ENCODE measurements at places on chromosomes 5 and 9.

DNA sequence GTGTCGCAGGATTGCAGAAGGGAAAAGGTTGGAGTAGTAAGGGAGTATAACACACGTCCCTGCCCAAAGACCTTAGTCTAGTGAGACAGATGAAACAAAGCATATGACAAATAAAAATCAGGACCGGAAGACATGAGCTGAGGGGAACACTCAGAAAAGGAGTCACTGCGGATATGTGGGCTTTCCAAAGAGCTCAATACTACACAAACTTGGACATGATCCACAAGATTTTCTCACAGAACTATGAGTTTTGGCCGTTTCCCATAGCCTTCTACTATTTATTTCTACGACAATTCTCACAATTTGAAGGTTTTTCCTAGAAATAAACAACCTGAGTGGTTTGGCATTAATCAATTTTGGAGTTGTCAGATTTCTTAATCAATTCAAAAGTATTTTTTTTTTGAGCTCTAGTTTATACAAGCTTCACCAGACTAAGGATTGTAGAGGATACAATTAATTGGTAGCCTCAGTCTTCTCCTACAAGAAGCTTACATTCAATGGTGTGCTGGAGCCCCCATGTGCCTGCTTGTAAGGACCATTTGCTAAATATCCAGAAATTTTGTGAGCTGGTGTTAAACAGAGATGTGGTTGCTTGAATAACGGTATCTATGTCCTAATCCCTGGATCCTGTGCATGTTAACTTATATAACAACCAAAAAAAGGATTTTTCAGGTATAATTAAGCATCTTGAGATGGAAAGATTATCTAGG, 91.4 kb downstream of the ADAMTS12 start:
- DNase-seq, result no peak

GRCh38 chr5:156147944-156148285, 179.0 kb upstream of the SGCD start:
- no peak for DNase-seq

- DNase-seq, result peak; percentile 59
Observed at GRCh38 chr9:131420980-131421624, 27.2 kb downstream of the PRRC2B start.

DNA sequence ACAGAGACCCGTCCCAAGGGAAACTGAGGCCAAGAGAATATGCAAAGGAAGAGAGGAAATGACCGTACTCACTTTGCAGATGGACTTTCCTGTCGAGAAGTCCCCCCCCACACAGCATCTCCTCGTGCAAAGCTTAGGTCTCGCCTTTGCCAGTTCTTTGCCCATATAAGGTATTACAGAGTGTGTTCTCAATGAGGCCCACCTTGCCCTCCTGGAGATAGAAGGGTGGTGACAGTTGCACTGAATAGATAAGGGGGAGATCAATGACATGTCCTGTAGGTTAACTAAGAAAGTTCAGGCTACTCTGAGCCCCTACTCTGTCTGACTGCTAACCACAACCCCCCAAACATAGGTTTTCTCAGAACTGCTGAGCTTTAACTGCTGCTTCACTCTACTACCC, 68.2 kb upstream of the SPTLC1 start:
- no peak for DNase-seq

DNA sequence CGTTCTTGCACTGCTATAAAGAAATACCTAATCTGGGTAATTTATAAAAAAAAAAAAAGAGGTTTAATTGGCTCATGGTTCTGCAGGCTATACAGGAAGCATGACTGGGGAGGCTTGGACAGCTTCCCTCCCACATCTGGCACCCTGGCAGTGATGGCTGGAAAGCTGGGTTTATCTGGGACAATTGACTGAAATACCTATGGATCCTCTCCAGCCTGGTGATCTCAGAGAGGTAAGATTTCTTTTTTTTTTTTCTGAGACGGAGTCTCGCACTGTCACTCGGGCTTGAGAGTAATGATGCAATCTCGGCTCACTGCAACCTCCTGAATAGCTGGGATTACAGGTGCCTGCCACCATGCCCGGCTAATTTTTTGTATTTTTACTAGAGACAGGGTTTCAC, 22.7 kb upstream of the UGCG start:
- no peak for DNase-seq

- DNase-seq, result no peak
Observed at GRCh38 chr9:84586662-84587061, 82.9 kb upstream of the NTRK2 start.

GRCh38 chr9:36968574-36969215, 65.4 kb downstream of the PAX5 start:
- DNase-seq, result no peak

- DNase-seq, result no peak
Observed at GRCh38 chr9:138060365-138060764, 182.8 kb downstream of the CACNA1B start.

DNA sequence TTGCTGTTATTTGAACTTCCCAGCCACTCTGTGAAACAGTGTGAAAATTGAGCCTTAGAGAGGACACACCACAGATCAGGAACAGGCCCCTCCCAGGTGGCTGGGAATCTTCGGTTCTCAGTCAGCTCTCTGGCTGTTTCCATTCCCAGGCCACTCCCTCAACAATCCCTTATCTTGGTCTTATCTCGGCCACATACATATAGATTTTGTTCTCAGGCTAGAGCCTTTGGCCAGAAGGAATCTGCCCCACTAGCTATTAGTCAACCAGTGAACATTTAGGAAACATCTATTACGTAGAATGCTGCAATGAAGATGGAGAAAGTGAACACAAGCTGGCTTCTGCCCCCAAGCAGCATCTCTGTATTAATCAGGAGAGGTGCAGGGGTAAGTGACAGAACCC, 21.0 kb upstream of the WWC1 start:
- no peak for DNase-seq

DNA sequence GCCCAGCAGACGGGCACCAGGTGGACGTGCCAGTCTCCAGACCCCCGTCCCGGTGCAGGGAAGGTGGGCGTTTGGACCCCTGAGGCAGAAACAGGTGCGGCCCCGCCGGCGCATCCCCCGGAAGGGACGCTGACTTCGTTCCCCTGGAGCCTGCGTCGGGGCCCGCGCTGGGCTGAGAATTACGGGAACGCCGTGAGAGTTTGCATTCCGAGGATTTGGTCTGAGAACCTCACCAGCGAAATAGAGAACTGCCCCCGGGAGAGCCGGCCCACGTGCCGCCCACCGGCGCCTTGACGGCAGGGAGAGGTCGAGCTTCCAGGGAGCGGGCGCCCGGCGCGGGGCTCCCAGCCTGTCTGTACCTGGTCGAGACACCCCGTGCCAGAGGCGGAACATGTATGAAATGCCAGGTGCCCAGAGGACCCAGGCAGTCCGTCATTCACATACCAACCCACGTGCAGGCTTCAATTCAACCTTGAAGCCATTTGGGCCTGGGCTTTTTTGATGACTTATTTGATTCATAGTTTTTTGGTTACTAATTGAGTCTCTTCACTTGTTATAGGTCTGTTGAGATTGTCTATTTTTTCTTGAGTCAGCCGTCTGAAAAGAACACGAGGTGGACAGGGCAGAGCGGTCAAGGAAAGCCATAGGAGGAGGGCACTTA, 877 bp upstream of the CAMSAP1 start:
- peak; percentile 32 for DNase-seq

- no peak for DNase-seq
Observed at GRCh38 chr9:134436379-134436762, 110.1 kb downstream of the RXRA start.

GRCh38 chr5:82222597-82223574, 55.3 kb downstream of the RPS23 start:
- no peak for DNase-seq

DNA sequence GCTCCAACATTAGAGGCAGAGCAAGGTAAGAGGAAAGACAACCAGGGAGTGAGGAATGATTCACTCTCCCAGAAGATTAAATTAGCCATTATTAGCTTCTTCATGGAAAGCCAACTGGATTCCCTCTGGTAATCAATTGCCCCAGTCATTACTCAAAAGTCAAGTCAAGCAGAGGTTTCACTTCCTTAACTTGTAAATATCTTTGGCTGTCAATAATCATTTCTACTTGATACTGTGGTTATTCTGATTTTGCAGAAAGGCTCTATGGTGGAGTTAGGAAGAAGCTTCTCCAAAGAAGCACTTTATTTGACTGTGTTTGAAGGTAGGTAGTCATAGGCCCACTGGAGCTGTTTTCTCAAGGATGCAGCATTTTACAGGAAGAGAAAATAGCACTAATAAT, 78.0 kb downstream of the JAKMIP2 start:
- DNase-seq, result no peak

- DNase-seq, result no peak
Observed at GRCh38 chr5:94901191-94901979, 282.9 kb downstream of the SLF1 start.

DNA sequence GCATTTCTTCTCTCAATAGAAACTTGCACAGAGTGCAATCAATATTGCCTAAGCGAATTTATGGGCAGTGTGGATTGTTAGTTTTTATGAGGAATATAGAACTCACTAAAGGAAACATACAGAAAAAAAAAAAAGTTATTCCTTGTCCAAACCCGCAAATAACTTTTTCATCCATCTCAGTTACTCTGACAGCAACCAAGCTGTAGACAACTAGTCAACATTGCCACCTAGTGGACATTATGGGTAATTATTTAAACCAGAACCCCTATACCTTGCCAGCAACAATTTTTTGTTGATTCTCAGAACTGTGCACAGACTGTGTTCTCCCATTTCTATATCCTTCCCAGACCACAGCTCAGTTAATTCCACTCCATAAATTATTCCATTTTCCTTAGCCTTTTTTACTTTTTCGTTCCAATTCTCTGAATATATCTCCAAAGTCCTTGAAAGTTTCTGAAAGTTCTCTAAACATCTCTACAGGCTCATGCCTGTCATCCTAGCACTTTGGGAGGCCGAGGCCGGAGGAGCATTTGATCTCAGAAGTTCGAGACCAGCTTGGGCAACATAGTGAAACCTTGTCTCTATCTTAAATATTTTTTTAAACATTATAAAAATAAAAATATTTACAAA, 2.6 kb upstream of the AFAP1L1 start:
- DNase-seq, result peak; percentile 64

DNA sequence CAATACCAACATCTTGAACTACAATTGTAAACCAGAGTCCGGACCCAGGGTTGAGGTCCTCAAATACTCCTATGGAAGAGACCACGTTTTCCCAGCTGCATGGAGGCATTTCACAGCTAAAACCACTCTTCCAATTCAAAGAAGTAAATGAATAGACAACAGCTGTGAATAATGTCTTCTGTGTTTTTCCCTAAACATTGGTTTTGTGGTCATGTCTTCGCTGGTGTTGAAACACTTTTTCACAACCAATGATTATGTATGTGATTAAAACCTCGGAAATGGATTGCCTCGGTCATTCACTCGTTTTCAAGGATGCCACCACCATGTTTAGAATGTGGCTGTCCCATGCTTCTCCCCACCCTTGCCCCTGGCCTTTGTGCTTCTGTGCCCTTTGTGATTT, 9.4 kb upstream of the TENT4A start:
- no peak for DNase-seq

DNA sequence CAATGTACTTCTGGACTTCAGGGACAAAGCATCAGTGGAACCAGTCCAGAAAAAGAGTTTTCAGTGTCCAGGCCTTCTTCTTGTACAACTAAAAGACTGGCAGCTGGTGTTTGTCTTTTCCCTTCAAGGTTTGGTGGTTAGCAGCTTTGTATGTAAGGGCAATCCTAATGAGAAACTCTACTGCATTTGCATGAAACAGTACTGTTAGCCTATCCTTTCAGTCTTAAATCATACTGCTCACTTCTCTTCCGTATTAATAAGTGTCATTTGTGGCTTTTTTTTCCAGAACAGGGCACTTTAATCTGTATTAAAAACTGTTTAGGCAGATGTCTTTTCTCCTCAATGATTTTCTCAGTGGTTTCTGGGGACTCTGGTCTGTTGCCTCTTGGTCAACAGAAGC, 48.9 kb downstream of the FAM174A start:
- no peak for DNase-seq

DNA sequence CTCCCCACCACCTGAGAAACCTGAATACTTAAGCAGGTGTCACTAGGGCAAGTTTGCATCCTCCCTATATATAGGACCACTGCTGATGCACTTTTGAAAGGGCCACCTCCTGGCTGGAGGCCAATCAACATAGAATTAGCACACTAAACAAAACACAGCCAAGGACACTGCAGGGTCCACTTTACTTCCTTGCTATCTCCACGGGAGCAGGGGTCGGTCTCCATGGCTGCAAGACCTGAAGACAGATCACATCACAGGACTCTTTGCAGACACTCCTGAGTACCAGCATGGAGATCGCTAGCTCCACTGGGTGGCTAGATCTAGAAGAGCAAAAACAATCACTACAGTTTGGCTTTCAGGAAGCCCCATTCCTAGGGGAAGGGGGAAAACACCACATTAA, 72.3 kb downstream of the C9orf153 start:
- peak; percentile 23 for DNase-seq

GRCh38 chr9:92513349-92513748, 22.4 kb downstream of the ECM2 start:
- no peak for DNase-seq

- DNase-seq, result no peak
Observed at GRCh38 chr9:6034954-6035353, 19.5 kb upstream of the RANBP6 start.

DNA sequence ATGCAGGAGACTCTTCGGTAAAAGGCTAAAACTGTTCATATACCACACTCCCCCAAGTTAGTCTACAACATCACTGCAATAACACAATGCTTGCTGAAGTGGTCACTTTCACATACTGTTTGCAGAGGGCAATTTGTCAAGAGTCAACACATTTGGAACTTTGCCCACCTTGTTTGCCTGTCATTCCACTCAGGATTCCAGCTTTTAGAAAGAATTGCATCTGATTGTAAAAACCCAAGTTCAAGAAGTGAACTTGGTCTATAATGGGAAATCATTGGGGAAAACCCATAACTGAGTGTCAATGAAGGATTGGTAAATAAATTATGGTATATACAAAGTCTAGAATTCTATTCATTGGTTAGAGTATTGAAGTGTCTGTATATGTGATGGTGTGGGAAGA, 120.5 kb downstream of the GADD45G start:
- no peak for DNase-seq

- DNase-seq, result no peak
Observed at GRCh38 chr5:80031109-80031508, 4.0 kb upstream of the THBS4 start.

GRCh38 chr5:74240783-74241750, 399.5 kb downstream of the ENC1 start:
- DNase-seq, result no peak

DNA sequence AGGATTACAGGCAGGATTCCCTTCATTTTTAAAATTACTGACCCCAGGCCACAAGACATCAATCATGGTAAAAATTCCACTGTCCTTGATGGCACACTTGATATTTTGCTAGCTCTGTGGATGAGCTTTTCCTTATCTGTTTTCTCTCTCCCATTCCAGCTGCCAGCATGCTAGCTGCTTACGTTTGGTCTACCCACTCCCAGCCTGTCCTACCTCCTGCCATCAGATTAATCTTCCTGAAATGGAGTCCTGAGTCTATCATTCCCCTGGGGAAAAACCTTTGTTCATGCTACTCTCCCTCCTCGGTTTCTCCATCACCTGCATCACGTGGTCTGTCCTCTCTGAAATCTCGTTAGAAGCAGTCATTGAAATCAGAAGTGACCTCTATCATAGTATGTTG, 108.9 kb downstream of the F2RL2 start:
- DNase-seq, result peak; percentile 16

GRCh38 chr5:134846641-134846960, 833 bp downstream of the C5orf24 start:
- peak; percentile 29 for DNase-seq

- no peak for DNase-seq
Observed at GRCh38 chr9:136411378-136411777, 920 bp downstream of the PMPCA start.

GRCh38 chr9:128505414-128505765, 871 bp downstream of the GLE1 start:
- DNase-seq, result no peak
